ENCODE measurements at places on chromosomes 2 and 18.

- no peak for DNase-seq
Measured at GRCh38 chr2:23322567-23323197, 62.3 kb upstream of the KLHL29 start.

DNA sequence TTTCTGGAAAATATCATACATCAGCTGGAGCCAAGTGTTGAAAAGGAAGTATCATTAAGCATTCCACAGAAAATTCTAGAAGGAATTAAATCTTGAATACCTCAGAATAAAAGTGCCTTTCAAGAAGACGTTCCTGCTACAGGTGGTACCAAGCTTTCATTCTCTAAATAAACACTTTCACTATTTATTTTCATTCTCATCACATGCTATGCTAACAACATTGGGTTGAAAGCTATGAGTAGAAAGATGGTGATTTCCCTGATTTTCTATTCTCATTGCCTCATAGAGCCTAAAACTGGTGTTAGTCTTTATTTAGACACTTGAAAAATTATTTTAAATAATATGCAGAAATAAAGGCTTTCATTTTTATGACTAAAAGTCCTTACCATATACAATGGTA is 324.7 kb downstream of the LRP1B start:
- DNase-seq, result no peak

DNA sequence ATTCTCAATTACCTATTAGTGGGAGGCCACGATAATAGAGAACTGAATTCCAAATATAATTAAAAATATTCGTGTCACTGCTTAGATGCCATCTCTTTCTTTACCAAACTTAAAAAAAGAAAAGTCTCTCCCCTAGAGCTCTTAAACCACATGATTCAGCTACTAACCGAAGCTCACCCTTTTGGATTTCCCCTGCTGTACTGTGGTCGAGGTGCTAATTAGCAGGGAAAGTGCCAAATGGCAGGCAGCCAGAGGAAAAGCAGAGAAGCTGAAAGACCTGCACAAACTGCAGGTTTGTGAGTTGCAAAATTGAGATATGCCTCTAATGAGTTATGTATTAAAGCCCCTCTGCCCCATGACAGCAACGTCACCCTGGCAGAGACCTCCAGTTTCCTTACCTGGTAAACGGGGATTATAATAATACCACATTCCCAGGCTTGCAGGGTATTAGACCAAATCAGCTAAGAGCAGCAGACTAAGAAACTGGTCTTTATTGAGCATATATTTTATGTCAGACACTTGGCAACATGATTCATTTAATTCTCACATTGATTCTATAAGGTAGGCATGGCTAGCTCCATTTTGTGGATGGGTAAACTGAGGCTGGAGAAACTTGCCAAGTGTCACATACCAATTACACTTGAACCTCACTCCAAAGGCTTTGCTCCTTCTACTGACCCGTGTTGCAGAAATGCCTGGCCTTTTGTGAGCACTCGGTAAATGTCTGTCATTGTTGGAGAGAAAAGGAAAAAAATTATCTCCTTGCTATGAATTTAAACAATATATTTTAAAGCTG is 259.7 kb downstream of the LPIN1 start:
- DNase-seq, result no peak

- DNase-seq, result peak; percentile 9
Measured at GRCh38 chr2:72770879-72771461, 54.9 kb downstream of the EXOC6B start.

DNA sequence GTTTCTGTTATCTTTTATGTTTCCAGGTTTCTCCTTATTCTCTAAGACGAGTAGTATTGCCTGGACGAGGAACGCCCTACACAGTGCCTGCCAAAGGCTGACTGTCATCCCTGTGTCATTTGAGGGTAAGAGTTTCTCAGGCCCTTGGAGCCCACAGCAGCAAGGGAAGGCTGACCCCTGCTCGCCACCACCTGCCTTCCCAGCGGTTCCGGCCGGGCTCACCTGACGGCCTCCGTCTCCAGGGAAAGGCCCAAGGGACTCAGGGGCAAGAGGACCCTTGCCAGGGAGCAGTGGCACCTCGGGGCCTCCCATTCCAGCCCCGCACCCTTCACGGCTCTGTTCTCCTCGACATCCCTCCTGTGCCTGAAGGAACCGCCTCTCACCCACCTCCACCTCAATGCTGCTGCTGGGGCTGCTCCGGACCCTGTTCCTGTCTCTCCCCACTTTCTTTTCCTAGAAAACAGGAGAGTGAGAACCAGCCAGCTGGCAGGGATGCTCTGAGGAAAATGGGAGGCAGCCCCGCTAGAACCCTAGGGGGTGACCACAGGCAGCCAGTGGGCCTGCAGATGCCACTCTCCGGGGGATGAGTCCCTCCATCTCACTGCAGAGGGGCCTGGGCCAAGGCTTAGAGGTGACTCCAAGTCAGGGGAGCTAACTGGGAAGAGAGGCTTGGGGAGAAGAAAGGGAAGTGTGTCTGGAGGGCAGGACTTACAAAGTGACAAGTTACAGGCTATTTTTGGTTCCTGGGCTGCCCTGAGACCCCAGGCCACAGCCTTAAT is 1.9 kb downstream of the LIMS2 start:
- DNase-seq, result no peak

- DNase-seq, result no peak
Measured at GRCh38 chr2:186751790-186752189, 57.9 kb downstream of the FAM171B start.

GRCh38 chr2:85915606-85916303 is 27.0 kb upstream of the ST3GAL5 start:
- no peak for DNase-seq

DNA sequence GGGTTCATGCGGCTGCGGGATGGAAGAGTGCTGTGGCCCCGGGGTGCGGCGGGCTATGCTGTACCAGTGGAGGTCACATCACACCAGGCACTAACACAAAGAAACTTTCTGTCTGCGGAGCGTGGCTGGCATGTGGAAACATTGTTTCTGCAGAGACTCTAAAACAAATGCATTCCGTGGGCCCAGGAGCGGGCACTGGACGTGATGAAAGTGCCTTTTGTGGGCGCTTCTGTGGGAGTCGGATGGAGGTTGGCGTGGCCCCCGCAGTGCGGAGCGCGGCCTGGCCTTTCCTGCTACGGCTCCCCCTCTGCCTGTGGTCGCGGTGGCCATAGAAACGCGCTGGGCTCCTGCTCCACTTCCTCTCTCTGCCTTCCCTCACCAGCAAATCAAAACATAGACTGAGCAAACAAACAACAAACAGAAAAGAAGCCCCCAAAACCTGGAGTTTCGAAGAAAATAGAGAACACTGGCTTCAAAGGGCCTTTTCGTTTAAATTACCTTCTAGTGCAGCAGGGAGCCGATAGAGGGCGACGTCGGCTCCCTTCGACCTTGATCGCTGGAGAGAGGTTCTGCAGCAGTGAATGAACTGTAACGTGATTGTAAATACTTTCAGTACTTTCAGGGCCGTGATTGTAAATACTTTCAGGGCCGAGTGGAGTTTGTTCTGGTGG is 51.4 kb downstream of the KIF5C start:
- DNase-seq, result peak; percentile 26

DNA sequence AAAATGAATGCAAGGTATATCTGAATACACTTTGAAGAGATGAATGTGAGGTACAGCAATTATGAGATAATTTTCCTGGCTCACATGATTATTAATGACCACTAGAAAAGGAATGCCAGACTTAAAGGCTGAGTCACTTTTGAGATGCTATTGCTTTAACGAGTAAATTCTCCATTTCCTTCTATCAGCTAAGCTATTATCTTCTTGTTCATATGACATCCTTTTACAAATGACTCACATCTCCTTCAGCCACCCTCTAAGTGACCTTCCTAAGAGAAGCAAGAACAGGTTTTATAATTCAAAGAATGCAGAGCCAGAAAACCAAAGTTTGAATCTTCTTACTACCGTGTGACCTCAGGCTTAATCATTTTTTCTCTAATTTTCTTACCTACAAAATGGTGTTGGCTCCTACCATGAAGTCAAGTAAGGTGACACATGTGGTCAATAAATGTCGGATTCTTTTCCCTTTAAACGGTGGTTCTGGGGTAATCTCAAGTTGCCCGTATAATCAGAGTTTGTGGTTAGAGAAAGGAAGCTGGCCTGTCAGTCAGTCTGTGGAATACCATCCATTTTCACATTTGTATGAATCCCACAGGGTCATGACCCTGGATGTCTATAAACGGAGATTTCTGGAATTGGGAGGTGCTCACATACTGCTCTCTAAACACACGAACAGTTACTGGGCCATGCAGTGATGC is 184.0 kb upstream of the PID1 start:
- DNase-seq, result no peak

DNA sequence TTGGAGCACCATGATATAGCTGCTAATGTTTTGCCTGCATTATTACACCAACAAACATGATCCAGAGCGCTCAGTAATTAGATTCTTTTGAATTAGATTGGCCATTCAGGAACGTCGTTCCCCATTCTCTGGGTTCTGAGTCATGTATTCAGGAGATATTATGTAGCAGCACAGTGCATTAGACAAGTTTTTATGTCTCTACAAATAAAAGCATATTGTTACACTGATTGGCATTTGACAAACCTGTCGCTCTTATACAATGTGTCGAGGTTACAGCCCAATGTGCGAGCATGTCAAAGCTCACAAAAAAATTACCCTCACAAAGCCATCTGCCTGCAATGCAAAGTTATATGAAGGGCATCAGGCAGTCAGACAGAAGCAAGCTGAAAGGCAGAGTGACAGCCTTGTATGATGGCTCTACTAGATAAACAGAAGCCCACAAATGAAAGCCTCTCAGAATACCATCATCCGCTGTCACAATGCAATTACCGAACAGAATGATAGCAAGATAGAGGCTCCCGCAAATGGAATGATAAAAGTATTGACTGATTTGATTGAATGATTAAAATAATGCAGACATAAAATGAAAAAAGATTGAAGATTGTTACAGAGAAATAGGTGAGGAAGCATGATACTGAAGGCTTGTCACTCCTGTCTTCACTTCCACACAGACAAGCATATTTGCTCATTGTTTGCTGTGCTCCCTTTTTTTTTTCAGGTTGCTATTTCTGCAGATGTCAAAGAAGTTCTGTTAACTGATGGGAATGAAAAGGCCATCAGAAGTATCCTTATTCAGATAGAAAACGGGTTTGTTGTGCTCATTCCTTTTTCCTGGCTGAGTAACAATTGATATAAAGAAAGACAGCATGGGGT is 234.6 kb upstream of the SIX3 start:
- no peak for DNase-seq

GRCh38 chr2:22990246-22990645 is 394.7 kb upstream of the KLHL29 start:
- DNase-seq, result no peak

DNA sequence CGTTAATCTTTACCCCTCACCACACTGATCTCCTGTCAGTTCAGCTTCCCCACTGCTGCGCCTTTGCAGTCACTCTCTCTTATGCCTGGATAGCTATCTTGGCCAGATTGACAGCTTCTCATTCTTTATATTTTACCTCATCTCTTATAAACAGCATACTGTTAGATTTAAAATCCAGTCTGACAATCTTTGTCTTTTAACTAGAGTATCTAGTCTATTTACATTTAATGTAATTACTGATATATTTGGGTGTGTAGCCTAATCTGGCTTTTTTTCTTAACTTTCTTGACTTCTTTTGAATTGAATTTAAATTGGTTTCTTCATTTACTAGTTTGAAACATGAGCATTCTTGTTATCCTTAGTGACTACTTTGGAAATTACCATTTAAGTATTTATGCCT is 225.1 kb downstream of the PRKCE start:
- DNase-seq, result no peak

DNA sequence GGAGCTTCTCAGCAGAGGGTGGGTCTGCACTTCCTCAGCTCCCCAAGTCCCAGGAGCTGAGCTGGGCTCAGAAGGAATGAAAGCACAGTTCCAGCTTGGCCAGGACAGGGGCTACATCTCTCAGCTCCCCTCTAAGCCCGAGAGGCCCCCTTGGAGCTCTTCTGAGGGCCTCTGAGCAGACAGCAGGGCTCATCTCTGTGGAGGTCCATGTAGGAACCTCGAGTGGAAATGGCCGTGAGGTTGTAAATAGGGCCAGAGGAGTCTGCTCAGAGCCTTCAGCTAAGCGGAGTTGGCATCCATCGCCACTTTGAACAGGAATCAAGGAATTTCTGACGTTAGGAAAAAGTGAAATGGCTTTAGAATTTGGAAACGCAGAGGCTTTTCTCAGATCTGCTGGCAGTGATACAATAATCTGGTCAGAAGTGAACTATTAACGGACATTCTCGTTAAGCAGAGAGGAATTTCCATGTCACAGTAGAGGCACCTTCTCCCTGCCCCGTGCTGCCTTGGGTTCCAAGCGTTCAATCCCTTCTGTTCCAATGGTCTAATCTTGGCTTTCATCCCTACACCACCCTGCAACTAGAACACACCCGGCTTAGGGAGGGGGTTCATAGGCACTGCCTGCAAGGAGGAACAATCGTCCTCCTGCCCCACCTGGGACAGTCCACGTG is 213.9 kb downstream of the NDUFA10 start:
- no peak for DNase-seq

DNA sequence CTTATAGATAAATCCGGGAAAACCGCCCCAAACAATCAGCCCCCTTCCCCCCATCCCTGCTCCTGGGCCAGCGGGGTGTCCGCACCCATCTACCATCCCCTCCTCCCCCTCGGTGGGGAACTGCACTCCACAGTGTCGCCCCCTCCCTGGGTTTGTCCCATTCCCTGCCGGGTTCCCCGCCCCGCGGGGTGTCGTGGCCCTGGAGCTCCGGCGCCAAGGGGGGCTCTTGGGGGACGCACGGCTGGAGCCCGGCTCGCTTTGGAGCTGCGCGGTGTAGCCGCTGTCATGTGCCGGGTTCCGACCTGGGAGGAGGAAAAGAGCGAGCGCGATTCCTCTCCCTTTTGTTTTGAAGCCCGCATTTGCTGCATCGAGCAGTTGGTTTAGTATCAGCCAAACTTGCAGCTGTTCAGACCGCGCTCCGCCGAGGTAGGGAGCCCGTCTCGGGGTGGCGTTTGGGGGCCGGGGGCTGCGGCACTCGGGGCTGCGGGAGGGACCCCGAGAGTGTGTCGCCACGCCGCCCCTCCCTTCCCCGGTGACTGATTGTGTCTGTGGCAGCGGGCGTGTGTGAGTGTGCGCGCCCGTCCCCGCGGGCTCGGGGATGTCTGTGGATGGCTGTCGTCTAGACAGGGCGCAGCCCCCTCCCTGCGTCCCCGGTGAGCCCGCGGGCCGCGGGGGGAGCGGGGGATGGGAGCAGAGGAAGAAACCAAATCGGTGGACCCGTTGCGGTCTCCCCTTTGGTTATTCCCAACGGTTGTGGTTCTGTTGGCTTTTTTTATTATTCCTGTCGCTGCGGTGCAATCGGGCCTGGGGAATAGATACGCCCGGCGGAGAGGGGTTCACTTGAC is 797 bp downstream of the CTIF start:
- peak; percentile 70 for DNase-seq

All from nucleus accumbens (tissue), 56 donors.